ENCODE measurements at places on chromosomes 6 and 20. TPM values are rescaled to one million over a fixed set of nuclear protein-coding genes. Genes with fewer than 3 reads are reported as not detected.

GRCh38 chr6:170058878-170059485 lies 231.9 kb downstream of the DLL1 start:
- no peaks in the 10 kb centered on the region for H3K27me3 ChIP-seq
- H3K4me1 ChIP-seq, result no peaks in the 10 kb centered on the region
- no peak overlapping the region for H3K4me3 ChIP-seq
- H3K36me3 ChIP-seq, result no peaks in the 10 kb centered on the region

GRCh38 chr6:145332011-145332410 lies 403.3 kb downstream of the EPM2A start:
- H3K27ac ChIP-seq, result no peak overlapping the region
- H3K4me1 ChIP-seq, result no peaks in the 10 kb centered on the region
- DNase-seq, result no peak
- H3K27me3 ChIP-seq, result no peaks in the 10 kb centered on the region

DNA sequence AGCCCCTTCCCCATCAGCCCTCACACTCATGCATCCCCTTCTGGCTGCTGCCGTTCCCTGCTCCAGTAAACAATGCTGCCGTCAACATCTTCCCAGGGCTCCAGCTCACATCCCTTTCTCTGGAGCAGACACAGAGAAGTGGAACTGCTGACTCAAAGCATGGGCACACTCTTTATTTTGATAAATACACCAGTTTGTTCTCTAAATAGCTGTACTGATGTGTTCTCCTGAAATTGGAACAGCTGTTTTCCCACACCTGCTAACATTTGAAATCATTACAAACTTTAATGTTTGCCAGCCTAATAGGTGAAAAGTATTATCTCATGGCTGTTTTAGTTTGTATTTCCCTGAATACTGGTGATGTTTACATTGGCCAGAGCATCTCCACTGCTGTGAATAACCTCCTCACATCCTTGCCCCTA lies 102.1 kb upstream of the NXT1 start:
- no peak for DNase-seq
- no peak overlapping the region for H3K27ac ChIP-seq
- no peaks in the 10 kb centered on the region for H3K4me1 ChIP-seq
- no peaks in the 10 kb centered on the region for H3K27me3 ChIP-seq

DNA sequence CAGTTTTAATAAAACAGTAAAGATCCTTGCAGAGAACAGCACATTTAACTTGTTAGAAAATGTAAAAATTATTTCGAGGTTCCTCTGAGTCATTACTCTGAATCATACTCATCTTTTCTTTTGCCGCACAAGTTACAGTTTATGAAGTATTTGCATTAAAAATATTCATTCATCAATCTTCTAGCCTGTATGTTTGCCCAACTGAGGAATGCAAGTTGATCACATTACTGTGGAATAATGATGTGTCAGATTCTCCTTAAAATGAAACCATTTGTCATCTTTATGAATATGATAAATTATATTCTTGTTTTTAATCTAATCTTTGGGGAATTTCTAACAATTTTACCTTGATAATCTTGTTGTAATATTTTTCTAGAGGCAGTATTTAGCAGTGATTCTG lies 340.4 kb upstream of the OPRM1 start:
- no peak for DNase-seq
- no peaks in the 10 kb centered on the region for H3K36me3 ChIP-seq
- H3K27ac ChIP-seq, result no peak overlapping the region

GRCh38 chr6:108127826-108128225 lies 38.0 kb upstream of the NR2E1 start:
- DNase-seq, result no peak
- no peaks in the 10 kb centered on the region for H3K36me3 ChIP-seq
- no peak overlapping the region for H3K4me3 ChIP-seq
- no peak overlapping the region for H3K27ac ChIP-seq
- no peaks in the 10 kb centered on the region for H3K4me1 ChIP-seq

GRCh38 chr6:134967711-134968110 lies 17.8 kb upstream of the ALDH8A1 start:
- no peak for DNase-seq
- no peak overlapping the region for H3K27ac ChIP-seq
- H3K27me3 ChIP-seq, result no peaks in the 10 kb centered on the region
- H3K36me3 ChIP-seq, result peaks cover 44% of the 10 kb centered on the region
- no peak overlapping the region for H3K4me3 ChIP-seq

GRCh38 chr6:5531853-5532375 lies 270.6 kb downstream of the FARS2 start:
- H3K36me3 ChIP-seq, result no peaks in the 10 kb centered on the region
- no peaks in the 10 kb centered on the region for H3K27me3 ChIP-seq
- no peak overlapping the region for H3K4me3 ChIP-seq
- H3K27ac ChIP-seq, result no peak overlapping the region

DNA sequence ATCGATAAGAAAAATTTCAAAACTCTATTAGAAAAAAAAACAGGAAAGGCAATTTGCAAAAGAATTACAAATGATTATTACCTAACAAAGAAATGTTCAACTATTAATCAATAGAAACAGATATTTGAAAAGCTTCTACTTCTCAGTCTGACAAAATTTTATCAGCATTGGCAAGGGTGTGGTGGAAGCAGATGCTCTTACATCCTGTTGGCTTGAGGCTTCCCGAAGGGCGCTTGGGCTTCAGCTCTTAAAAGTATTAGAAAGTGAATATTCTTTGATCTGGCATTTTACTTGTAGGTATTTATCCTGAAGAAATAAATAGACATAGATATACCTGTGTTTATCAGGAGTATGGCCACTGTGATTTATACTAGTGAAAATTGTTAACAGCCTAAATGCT lies 38.7 kb downstream of the SLC35D3 start:
- H3K4me1 ChIP-seq, result no peaks in the 10 kb centered on the region
- no peak overlapping the region for H3K4me3 ChIP-seq
- no peak overlapping the region for H3K27ac ChIP-seq
- no peaks in the 10 kb centered on the region for H3K36me3 ChIP-seq

GRCh38 chr6:158039178-158039557 lies 57.5 kb downstream of the SYNJ2 start:
- H3K27me3 ChIP-seq, result no peaks in the 10 kb centered on the region
- no peaks in the 10 kb centered on the region for H3K36me3 ChIP-seq
- no peak overlapping the region for H3K4me3 ChIP-seq
- H3K27ac ChIP-seq, result no peak overlapping the region
- H3K4me1 ChIP-seq, result no peaks in the 10 kb centered on the region

DNA sequence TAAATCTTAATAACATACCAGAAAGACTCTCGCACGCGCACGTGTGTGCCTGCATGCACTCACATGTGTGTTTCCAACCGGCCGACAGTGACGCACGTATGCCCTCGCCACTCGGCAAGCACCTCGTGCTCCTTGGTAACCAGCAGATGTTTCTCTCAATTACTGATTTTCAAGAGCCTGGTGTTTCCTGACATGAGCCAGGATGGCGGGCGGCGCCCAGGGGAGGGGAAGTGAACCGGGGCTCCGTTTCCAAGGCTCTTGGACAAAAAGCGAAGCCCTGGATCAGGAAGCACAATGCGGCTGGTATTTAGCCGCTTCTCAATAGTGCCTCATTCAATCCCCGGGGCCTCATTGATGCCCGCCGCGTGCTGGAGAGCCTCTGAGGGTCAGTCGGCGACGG lies 37.7 kb downstream of the PMEPA1 start:
- peak; percentile 20 for DNase-seq
- H3K27me3 ChIP-seq, result no peaks in the 10 kb centered on the region
- H3K4me3 ChIP-seq, result no peak overlapping the region
- H3K4me1 ChIP-seq, result no peaks in the 10 kb centered on the region

- H3K27ac ChIP-seq, result no peak overlapping the region
- no peak overlapping the region for H3K4me3 ChIP-seq
- no peaks in the 10 kb centered on the region for H3K36me3 ChIP-seq
- no peaks in the 10 kb centered on the region for H3K27me3 ChIP-seq
- DNase-seq, result no peak
These were observed 236.5 kb downstream of the CDKAL1 start for GRCh38 chr6:20770773-20771172.

DNA sequence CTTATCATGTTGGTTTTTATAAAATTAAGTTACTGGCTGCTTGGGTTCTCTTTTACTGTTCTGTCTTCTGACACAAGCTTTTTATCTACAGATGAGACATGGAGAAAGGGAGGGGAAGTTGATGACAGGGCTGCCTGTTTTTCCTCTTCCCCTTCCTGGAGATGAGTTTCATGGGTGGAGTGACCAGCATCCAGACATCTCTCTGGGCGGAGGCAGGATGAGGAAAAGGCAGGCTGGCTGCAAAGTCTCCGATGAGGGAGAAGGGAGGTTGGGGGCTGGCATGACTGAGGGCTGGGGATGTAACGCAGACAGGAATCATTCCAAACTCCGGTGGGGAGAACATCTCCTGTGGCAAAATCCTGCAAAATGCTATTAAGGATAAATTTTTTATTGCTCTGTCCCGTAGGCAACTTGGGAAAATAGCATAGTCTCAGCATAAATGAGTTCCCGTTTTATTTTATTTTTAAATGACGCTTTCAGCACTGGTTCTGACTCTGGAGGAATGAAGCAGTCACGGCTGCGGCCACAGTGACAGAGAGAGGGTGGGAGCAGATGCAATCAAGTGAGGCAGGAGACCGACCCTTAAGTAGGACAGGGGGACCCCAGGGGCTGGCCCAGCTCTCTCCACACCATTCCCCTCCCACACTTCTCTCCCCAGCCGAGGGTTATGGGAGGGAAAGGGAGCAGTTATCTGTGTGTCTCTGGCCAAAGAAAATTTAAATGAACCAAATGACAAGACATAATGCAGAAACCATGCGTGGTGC lies 108.8 kb upstream of the PMEPA1 start:
- no peaks in the 10 kb centered on the region for H3K27me3 ChIP-seq
- no peak overlapping the region for H3K4me3 ChIP-seq
- no peak overlapping the region for H3K27ac ChIP-seq
- H3K36me3 ChIP-seq, result no peaks in the 10 kb centered on the region
- H3K4me1 ChIP-seq, result no peaks in the 10 kb centered on the region

DNA sequence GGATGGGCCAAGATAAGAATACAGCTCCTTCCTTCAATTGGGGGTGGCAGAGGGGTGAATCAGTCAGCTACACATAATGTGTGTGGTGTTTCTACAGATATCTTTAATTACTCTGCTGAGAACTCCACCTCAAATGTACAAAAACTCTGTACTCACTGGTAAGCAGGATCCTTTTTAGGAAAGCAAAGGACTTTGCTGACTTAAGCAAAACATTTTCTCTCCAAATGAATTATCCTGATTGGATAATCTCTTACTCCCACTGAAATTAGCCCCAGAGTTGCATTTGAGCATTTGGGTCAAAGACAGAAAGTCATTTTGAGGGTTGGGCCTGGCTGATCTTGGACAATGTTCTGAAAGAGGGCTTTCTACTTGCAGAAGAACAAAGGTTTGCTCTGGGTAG lies 13.4 kb downstream of the HLA-G start:
- H3K27ac ChIP-seq, result no peak overlapping the region
- H3K4me1 ChIP-seq, result no peaks in the 10 kb centered on the region
- H3K36me3 ChIP-seq, result no peaks in the 10 kb centered on the region
- no peaks in the 10 kb centered on the region for H3K27me3 ChIP-seq

GRCh38 chr6:110856296-110856695 lies 18.3 kb upstream of the AMD1 start:
- no peak for DNase-seq
- no peaks in the 10 kb centered on the region for H3K4me1 ChIP-seq
- no peaks in the 10 kb centered on the region for H3K36me3 ChIP-seq
- no peaks in the 10 kb centered on the region for H3K27me3 ChIP-seq
- H3K27ac ChIP-seq, result no peak overlapping the region
- no peak overlapping the region for H3K4me3 ChIP-seq

GRCh38 chr6:141498977-141499376 lies 633.7 kb upstream of the GJE1 start:
- H3K4me3 ChIP-seq, result no peak overlapping the region
- no peak for DNase-seq
- H3K27me3 ChIP-seq, result no peaks in the 10 kb centered on the region
- no peaks in the 10 kb centered on the region for H3K4me1 ChIP-seq

GRCh38 chr6:137950581-137950980 lies 83.5 kb downstream of the TNFAIP3 start:
- H3K36me3 ChIP-seq, result no peaks in the 10 kb centered on the region
- no peaks in the 10 kb centered on the region for H3K4me1 ChIP-seq
- DNase-seq, result no peak
- no peak overlapping the region for H3K4me3 ChIP-seq

- no peaks in the 10 kb centered on the region for H3K4me1 ChIP-seq
- peak overlapping the region; percentile 87 for H3K27ac ChIP-seq
- no peaks in the 10 kb centered on the region for H3K27me3 ChIP-seq
- peak overlapping the region; percentile 27 for H3K4me3 ChIP-seq
These were observed 123.5 kb downstream of the TCP11 start for GRCh38 chr6:35017411-35018181.

- no peak for DNase-seq
- H3K27ac ChIP-seq, result no peak overlapping the region
- H3K4me1 ChIP-seq, result no peaks in the 10 kb centered on the region
- H3K4me3 ChIP-seq, result no peak overlapping the region
These were observed 18.2 kb downstream of the GNAS-AS1 start for GRCh38 chr20:58832457-58832856.

GRCh38 chr6:112311950-112312547 lies 35.1 kb upstream of the RFPL4B start:
- no peaks in the 10 kb centered on the region for H3K27me3 ChIP-seq
- no peaks in the 10 kb centered on the region for H3K4me1 ChIP-seq
- DNase-seq, result no peak
- no peaks in the 10 kb centered on the region for H3K36me3 ChIP-seq
- H3K4me3 ChIP-seq, result no peak overlapping the region

DNA sequence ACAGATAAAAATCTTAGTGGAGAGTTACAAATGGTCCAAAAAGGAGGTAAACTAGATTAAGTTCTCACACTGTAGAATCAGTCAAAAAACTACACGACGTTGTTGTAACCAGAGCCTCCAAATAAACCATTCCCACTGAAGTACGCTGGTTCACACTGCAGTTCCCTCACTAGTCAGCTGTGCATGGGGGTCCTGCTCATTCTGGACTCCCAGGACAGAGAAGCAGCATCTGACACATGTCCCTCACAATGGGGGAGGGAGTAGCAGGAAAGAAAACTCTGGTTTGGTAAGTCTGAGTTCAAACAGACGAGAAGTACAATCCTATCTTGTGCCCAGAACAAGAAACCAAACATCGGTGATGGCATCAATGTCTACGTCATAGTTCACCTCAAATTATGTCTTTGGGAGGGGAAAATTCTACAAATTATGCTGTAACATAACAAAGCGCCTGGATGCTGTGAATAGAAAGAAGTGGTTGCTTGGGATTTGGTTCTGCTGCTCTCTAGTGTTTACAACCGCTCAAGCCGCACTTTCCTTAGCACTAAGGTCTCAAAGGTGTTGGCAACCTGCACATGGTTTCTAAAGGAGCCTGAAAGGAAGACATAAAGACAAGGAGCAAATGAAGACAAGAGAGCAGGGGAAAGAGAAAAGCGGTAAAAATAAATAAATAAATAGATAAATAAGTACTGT lies 208.0 kb downstream of the GMDS start:
- no peak overlapping the region for H3K4me3 ChIP-seq
- H3K27me3 ChIP-seq, result no peaks in the 10 kb centered on the region
- no peak overlapping the region for H3K27ac ChIP-seq
- no peak for DNase-seq
- H3K4me1 ChIP-seq, result no peaks in the 10 kb centered on the region

The OR2B6 gene
- not detected for total RNA-seq

The ZNF311 gene
- 1.3 TPM for total RNA-seq

The DYNLT2 gene
- total RNA-seq, result 4.1 TPM

The DHX16 gene
- total RNA-seq, result 66.2 TPM

The CLDN20 gene
- not detected for total RNA-seq

The EEF1E1 gene
- total RNA-seq, result 15.5 TPM

The NHLRC1 gene
- total RNA-seq, result 1.7 TPM

The COL10A1 gene
- total RNA-seq, result not detected

The PTPRK gene
- 192 TPM for total RNA-seq

The SLC24A3 gene
- total RNA-seq, result 2.9 TPM

The CITED2 gene
- total RNA-seq, result 85.5 TPM

The BMP2 gene
- 27.4 TPM for total RNA-seq

The MROH8 gene
- 14.0 TPM for total RNA-seq

The ALDH8A1 gene
- total RNA-seq, result not detected

The STX11 gene
- 1.6 TPM for total RNA-seq

Measured in Peyer's patch (tissue), 4 donors.